ENCODE measurements at places on chromosomes 12 and 14. TPM values are rescaled to one million over a fixed set of nuclear protein-coding genes. Genes with fewer than 3 reads are reported as not detected.
A peak's percentile ranks its signal among the peaks of the same experiment; 100 is the strongest.

DNA sequence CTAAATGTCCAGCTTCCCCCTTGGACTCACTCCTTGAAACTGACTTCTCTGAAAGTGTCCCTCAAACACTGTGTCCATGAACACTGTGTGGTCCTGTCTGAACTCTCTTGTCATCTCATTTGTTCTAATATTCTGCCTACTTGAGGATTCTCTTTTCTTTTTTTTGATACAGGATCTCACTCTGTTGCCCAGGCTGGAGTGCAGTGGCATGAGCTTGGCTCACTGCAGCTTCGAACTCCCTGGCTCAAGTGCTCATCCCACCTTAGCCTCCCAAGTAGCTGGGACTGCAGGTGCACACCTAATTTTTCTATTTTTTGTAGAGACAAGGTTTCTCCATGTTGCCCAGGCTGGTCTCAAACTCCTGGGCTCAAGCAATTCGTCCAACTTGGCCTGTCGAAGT, 4.9 kb upstream of the HEBP1 start:
- DNase-seq, result no peak

GRCh38 chr12:68225576-68226476, at the start of gene IL26:
Gene IL26 (minus strand): TSS chr12:68225810. CDS start chr12:68225756, 54 bp downstream.
- no peak for DNase-seq

Gene FITM1
- polyA plus RNA-seq, result 1.2 TPM

DNA sequence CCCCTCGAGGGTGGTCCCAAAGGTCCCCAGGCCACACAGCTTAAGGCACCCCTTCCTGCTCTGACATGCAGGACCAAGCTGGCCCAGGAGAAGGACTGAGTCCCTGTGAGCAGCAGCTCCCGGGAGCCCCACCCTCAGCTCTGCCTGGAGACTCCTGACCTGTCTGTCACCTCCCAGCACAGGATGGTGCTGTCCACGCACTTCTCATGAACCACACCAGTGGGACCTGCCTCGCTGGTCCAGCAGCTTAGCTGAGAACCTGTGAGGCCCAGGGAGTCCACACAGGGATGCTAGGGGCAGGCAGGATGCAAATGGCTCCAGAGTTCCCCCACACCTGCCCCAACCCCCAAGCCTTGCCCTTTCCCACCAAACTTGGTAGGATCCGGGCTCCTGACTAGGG, 27.7 kb downstream of the CCDC85C start:
- DNase-seq, result no peak

GRCh38 chr12:121866331-121866730, 7.7 kb upstream of the HPD start:
- DNase-seq, result no peak

DNA sequence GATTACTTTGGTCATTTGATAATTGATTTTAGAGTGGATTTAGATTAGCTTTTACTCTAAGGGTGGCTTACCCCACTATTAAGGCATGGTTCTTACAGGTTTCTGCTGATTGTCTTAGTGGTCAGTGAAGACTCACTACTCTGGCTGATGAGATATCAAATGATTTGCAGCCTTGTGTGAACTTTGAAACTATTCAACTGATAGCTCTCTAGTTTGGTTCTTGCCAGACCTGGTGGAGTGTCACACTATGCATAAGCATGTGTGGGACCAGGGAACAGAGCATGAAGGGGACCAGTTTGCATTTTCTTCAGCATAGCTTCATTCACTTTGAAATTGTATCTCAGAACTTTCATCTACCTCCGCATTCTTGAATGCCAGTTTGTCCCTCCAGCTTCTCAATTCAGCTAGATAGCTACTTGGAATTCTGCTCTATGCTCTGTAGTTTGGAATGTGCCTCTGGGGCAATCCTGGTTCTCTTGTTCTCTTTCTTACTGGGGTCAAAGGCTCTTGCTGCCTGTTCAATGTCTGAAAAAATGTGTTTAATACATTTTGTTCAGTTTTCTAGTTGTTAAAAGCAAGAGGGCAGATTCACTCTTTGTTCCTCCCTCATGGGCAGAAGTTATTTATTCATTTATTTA, 12.7 kb downstream of the SCYL2 start:
- no peak for DNase-seq

- no peak for DNase-seq
Observed at GRCh38 chr12:124653169-124653931, 85.9 kb upstream of the NCOR2 start.

DNA sequence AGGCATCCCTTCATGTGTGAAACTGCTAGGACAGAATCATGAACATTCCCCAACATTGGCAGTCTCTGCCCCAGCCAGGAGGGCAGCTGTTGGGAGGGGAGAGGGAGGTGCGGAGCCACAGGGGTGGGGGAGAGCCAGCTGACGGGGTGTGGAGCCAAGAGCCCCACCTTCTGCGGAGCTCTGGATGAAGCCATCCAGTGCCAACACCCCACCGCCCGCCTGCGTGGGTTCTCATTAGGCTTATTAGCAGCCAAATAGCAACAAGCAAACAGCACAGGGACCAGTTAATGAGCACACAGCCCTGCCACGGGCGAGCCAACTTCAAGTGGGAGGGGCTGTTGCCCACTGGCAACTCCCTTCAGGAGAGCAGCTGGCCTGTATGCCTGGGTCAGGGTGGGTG, 12.1 kb downstream of the LTBP2 start:
- no peak for DNase-seq

DNA sequence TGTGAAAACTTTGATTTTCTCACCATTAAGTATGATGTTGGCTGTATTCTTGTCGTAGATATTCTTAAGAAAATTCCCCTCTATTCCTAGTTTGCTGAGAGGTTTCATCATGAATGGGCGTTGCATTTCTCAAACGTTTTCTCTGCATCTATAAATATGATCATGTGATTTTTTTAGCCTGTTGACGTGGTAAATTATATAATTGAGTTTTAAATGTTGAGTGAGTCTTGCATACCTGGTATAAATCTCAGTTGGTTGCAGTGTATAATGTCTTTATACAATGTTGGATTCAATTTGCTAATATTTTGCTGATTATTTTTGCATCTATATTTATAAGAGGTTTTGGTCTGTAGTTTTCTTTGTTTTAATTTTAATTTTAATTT, 405.9 kb upstream of the MIS18BP1 start:
- DNase-seq, result no peak

Gene P2RX7
- polyA plus RNA-seq, result 5.1 TPM

- no peak for DNase-seq
Observed at GRCh38 chr14:65312859-65313258, 99.7 kb upstream of the FUT8 start.

Gene POTEG
- not detected for polyA plus RNA-seq

GRCh38 chr12:5012337-5012736, 31.3 kb upstream of the KCNA5 start:
- DNase-seq, result no peak

- DNase-seq, result no peak
Observed at GRCh38 chr14:60648934-60649874, at the start of gene SIX1. Gene SIX1 (minus strand): TSS chr14:60649477. CDS start chr14:60649189, 288 bp downstream.

- peak; percentile 68 for DNase-seq
Observed at GRCh38 chr12:109714141-109714912, 702 bp downstream of the FAM222A start.

GRCh38 chr14:64966976-64967375, 5.2 kb downstream of the RAB15 start:
- DNase-seq, result no peak
